Activated naive CD4-positive, alpha-beta T cell treated with Interleukin-2 at 50 U/mL for 16 hours (primary cell): ENCODE measurements at places on chromosomes 5 and 9.

DNA sequence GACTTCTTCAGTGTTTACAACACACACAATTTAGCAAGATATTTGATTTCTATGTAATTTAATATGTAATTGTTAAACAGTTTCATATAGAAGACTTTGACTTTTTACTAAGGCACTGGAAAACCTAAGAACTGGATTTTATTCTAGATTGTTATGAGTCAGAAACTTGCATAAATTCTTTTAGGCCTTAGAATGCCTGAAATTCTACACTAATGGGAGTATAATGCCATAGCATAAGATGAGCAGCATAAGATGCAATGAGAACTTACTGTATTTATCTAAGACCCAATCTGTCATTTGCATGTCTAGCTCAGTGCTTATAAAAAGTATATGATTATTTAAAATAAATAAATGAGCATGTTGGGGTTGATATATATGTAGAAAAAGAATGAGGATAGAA lies 285.2 kb downstream of the CDH12 start:
- DNase-seq, result no peak

- no peak for DNase-seq
Measured at GRCh38 chr9:97774673-97775072, 77.5 kb upstream of the XPA start.

GRCh38 chr5:160378330-160378729 lies 7.9 kb upstream of the C1QTNF2 start:
- DNase-seq, result no peak

DNA sequence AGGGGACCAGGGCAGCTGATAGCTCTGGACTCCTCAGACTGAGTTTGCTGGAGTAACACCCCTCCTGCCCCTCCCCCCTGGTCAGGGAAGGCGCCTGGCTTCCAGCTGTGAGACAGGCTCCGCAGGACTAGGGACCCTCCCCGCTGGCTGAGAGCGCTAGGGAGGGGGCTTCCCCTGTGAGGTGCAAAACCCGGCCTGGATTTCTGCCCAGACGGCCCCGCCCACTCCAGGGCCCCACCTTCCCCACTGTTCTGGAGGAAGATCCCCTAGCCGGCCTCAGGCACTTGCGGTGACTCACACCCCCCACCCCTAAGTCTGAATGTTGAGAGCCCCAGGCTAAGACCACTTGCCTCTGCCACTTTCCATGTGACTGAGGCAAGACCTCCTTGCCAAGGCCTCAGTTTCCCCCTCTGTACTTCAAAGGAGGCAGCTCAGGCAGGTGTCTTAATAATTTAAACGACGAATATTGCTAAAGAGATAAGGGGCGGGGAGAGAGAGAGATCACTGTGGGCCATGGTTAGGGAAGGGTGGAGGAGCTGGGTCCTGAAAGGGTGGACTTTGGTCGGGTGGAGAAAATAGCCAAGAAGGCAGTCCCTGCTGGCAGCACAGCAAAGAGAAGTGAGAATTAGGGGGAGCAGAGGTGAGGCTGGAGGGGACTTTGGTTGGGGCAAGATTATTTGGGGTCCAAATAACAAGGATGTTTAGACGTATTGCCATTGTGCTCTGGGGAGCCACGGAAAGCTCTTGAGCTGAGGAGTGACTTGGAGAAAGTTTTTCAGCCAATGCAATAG lies 1.0 kb upstream of the DAB2IP start:
- DNase-seq, result no peak
